ENCODE measurements at places on chromosomes 11 and 22.

DNA sequence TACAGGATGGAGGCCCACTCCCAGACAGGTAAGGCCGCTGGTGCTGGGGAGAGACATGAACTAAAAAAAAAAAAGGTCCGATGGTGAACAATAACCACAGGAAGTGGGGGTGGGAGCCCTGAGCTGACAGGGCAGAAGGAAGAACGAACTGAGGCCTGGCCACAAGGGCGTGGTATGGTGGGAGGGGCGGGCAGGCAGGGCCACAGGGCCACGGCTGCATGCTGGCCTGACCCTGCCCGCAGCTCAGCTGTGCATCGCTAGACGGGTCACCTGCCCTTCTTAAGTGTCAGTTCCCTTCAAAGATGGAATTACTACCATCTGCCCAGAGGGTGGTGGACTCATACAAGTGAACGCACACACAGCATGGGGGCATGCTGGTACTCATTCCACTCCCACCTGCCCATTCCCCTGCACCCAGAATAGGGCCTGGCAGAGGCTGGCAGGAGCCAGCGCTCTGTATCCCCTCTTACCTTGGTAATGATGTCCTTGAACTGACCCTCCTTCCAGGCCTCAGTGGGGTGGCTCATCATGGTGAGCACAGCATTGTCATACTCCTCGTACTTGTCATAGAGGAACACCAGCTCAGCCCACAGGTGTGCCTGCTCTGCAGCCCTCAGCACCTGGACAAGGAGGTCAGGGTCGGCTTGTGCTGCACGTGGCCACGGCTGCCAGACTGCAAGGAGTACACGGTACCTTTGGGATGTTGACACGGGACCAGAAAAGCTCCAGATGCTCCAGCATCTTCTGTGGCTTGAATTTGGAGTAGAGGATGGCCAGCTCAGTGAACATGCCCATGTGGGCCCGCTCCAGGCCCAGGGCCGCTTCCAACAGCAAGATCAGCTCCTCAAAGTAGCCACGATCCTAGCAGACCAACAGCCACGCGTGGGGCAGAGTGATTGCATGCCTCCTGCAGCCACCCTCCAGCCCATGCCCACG is 17.5 kb upstream of the SLC25A1 start:
- no peak for DNase-seq

DNA sequence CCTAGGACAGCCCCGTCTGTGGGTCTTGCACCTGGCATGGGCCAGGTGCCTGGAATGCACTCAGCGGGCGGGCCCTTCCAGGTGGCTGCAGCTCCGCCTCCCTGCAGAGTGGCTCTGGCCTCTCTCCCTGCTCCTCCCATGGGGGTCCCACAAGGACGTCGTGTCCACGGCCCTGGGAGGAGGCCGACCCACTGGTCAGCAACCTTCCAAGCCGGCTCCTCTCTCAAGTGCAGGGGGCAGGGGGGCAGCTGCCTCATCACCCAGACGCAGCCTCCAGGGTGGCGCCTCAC is 41.9 kb downstream of the CERK start:
- no peak for DNase-seq

DNA sequence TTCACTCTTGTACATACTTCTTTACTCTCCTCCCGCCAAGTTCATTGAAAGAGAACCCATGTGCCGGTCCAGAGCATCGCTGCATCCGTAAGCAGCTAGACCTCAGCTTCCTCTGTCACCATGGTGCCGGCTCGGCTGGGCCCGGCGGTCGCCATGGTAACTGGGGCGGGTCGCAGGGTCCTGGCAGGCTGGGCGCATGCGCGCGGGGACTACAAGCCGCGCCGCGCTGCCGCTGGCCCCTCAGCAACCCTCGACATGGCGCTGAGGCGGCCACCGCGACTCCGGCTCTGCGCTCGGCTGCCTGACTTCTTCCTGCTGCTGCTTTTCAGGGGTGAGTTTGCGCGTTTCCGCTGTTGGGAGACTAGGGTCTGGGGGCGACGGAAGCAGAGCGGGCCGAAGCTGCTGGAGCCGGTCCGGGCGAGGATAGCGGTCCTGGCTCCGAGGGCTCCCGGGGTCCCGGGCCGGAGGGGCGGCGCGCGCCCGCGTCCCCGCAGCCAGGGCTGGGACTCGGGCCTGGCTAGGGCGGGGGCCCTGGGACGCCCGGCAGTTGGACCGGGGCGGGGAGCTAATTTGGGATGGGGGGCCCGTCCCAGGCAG is at the start of gene JAM3:
JAM3 (plus strand) TSS at position 244 of the 597 bp plus-strand sequence; CDS start at position 256, 12 bp downstream.
- peak; percentile 91 for DNase-seq

- DNase-seq, result no peak
Measured at GRCh38 chr11:16184588-16184987, 171.8 kb downstream of the SOX6 start.

DNA sequence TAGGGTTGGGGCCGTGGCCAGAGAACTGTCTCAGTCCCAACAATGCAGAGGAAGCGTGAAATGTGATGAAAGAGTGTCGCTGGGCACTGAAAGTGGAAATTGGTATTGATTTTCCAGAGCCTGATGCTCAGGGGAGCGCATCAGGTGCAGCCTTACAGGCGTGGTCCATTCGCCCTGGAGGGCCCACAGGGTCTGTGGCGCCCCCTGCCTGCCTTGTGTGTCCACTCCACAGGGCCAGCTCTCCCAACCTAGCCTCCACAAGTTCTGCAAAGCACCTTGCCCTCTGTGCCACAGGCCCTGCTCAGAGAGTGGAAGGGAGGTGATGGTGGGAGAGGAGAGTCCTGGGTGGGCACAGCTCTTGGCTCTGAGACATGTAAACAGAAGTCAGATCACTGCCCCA is 54.9 kb upstream of the LMO1 start:
- DNase-seq, result no peak

DNA sequence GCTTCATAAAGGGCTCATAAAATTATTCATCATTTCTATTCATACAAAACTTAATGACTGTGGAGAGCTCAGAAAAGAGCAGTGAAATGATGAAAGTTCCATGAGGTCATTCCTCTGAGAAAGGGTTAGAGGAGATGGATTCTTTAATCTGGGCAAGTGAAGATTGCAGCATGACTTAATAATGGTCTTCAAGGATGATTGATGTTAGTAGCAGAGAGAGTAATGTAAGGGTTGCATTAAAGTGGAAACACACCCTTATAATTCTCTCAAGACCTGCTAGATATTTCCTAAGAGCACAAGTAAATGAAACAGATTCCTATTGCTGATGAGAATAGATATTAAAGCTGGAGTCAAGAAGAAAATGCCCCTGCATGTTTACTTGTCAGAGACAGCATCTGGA is 711.6 kb upstream of the ANO5 start:
- DNase-seq, result no peak

- peak; percentile 57 for DNase-seq
Measured at GRCh38 chr11:2376751-2377451, at the start of gene CD81. Gene CD81 (plus strand): TSS chr11:2377310. CDS start chr11:2377550, 240 bp downstream.

DNA sequence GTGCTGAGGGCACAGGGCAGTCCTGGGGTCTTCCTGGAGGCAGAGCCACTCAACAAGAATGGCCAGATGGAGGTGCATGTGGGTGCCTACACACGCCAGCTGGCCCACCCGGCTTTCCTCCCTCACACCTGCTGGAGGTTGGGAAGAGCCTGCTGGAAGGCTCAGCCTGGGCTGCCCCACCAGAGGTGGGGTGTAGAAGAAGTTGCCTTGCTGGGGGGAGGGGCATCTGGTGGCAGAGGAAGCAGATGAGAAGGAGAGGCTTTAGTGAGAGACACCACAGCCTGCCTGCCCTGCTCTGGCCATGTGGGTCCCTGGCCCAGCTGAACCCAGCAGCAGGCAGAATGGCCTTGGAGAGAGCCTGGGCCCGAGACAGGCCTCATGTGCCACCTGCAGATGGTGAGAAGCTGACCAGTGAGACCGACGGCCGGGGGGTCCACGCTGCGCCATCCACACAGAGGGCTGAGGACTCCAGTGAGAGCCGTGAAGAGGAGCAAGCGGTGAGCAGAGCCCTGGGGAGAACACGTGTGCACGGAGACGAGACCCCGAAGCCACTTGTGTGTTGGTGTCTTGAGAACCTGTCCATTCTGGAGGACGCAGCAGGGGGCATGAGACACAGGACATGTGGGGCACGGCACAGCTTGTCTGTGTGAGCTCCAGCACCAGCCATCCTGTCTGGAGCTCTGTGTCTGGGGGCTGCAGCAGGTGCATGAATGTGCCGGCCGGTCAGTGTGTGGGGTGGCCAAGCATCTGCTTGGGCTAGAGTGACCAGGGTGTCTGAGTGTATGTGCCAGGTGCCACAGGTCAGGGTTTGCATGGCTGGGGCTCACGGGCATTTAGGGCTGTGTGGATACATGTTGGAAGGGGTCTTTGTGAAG is 2.7 kb downstream of the B4GALNT4 start:
- no peak for DNase-seq

- DNase-seq, result no peak
Measured at GRCh38 chr11:102603091-102603490, 22.0 kb downstream of the MMP20 start.

GRCh38 chr22:37498289-37498909 is 12.2 kb upstream of the MFNG start:
- DNase-seq, result peak; percentile 58

- no peak for DNase-seq
Measured at GRCh38 chr11:44904261-44905020, 46.2 kb downstream of the TP53I11 start.

DNA sequence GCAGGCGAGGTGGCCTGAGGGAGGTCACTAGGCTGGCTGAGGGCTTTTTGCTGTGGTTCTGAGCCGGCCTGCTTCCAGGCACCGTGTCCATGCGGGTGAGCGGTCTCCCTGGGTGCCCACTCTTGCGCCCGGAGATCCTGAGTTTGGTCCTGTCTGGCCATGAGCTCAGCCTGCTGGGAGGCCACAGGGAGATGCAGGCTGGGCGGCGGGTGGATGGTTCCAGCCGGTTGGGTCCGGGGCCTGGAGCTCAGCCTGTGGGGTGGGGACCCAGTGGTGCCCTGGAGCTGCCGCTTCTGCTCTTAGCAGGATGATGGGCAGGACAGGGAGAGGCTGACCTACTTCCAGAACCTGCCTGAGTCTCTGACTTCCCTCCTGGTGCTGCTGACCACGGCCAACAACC is 18.5 kb downstream of the TPCN2 start:
- DNase-seq, result no peak

- no peak for DNase-seq
Measured at GRCh38 chr11:122103321-122103720, 12.7 kb downstream of the BLID start.

DNA sequence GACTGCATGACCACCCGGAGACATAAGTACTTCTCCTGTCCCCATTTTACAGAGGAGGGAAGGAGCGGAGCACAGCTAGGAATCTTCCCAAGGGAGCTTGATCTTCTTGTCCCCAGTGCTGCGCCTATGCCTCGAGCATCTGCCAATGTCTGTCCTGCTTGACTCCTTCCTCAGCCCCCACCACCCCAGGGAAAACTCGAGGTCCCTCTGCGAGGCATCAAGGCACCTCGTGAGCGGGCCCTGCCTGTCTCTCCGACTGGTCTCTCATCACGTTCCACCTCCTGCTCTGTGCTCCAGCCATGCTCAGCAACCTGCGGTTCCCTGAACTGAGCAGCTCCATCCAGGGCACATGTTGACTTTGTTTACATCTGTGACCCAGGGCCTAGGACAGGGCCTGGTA is 2.5 kb downstream of the NCF4 start:
- DNase-seq, result no peak

DNA sequence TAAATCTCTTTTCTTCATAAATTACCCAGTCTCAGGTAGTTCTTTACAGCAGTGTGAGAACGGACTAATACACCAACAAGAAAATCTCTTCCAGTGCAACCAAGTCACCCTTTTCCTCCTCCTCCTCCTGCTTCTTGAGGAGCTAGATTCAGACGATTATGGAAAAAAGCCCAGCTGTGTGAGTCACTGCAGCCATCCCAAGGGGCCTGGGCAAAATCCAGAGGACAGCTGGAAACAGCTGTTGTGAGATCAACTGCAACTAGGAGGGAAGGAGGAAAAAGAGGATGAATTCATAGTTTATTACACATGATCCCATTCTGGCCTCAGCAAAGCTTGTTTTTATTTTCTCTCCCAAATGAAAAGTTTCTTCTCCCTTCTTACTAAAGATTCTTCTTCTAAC is 32.9 kb downstream of the RBFOX2 start:
- DNase-seq, result no peak

GRCh38 chr22:20834725-20835124 is 23.9 kb downstream of the PI4KA start:
- no peak for DNase-seq

DNA sequence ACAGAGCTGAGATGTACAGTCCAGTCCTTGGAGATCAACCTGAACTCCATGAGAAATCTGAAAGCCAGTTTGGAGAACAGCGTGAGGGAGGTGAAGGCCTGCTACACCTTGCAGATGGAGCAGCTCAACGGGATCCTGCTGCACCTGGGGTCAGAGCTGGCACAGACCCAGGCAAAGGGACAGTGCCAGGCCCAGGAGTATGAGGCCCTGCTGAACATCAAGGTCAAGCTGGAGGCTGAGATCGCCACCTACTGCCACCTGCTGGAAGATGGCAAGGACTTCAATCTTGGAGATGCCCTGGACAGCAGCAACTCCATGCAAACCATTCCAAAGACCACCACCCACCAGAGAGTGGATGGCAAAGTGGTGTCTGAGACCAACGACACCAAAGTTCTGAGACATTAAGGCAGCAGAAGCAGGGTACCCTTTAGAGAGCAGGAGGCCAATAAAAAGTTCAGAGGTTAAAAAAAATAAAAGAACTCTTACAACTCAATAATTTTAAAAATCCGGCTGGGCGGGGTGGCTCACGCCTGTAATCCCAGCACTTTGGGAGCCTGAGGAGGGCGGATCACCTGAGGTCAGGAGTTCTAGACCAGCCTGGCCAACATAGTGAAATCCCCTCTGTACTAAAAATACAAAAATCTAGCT is 69.9 kb upstream of the RTL6 start:
- peak; percentile 11 for DNase-seq

DNA sequence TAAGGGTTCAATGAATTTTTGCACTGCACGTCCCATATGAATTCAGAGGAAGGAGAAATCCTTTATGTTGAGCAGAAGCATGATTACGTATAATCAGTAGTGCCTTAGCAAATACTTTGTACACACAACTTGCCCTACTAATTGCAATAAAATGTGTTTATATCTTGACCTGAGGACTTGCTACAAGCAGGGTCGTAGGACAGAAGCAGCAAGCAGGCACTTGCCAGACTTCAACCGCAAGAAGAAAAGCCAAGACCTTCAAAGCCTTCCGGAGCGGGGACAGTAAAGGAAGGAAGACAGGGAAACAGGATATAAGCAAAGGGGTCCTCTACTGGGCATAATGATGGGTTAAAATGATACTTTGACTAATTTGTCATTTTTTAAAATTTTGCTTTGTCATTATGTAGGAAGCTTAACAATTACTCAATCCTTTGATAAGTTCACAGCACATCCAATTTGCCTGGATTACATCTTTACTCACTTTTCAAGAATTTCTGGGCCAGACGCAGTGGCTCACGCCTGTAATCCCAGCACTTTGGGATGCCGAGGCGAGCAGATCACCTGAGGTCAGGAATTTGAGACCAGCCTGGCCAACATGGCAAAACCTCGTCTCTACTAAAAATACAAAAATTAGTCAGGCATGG is 23.2 kb upstream of the UBASH3B start:
- DNase-seq, result no peak

Data from effector memory CD4-positive, alpha-beta T cell (primary cell).